ENCODE measurements at places on chromosomes 7 and 10.

- DNase-seq, result no peak
Measured at GRCh38 chr7:137989590-137989989, 12.3 kb downstream of the CREB3L2 start.

GRCh38 chr7:149642589-149642988, 130.8 kb downstream of the ZNF467 start:
- no peak for DNase-seq

- no peak for DNase-seq
Measured at GRCh38 chr7:561631-562373, 42.2 kb upstream of the PDGFA start.

DNA sequence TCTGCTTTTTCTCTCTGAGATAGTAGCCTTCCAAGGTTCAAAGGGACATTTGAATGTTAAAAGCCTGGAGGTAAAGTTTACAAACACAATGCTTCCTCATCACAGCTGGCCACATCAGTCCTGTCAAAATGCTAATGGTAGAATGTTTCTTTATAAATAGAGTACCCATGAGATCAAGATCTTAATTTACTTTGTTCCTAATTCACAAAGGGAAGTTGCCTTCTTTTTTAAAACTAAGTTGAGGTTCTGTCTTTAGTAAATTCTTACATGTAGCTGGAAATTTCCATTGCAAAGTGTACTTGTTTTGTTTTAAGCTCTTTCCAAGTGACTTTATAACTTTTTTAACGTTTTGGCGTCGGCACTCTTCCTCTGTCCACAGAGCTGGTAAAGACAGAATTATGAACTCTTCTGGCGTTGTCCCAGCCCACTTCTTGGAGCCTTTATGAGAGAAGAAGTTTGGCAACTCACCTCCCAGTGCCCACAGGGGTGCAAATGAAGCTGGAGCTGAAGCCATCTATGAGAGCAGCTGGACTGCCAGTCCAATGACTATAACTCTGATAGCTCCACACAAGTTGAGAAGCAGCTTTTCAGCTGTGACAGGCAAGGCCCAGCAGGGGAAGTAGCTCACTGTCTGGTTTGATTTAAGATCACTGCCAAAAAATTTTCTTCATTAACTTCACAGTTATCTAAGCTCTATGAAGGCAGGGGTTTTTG, 23.3 kb downstream of the FZD1 start:
- no peak for DNase-seq

GRCh38 chr7:128872394-128872824, 9.8 kb downstream of the ATP6V1F start:
- no peak for DNase-seq

GRCh38 chr10:119268428-119268827, 61.1 kb downstream of the GRK5 start:
- no peak for DNase-seq

Measured in NCI-H460 (cell line).